Left ventricle myocardium superior (tissue), 1 donor: ENCODE measurements at places on chromosomes 1 and 21.

DNA sequence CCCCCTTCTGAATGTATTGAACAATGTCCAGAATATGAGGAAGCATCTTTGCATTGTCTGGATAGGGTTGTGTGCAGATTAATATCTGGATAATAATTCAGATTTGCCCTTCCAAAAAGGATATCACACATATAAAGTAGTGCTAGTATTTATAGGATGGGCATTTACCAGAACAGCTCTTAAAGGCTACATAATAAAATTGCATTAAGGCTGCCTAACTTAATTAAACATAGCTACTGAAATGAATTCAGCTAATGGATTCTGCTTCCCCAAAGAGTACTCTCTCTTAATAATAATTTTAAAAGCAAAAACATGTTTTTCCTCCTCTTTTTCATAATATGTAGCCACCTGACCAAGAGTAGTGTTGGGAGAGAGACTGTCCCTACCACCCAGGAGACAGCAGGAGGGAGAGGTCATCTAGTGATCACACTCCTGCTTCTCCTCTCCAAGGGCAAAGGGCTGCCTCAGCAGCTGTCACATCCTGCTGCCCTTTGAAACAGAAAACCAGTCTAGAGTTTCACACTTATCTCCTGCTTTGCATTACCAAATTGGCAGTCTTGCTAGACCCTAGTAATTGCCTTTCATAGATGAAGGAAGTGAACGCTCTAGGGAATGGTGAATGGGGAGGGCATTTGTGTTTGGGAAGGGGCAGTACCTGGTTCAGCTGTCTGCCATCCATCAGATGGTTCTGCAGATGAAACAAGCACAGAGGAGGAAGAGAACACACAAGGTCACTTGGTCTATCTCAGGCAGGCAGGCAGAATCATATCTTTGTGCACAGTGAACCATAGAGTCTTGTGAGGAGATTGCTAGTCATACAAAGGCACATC is 29.3 kb upstream of the DDAH1 start:
- DNase-seq, result no peak

GRCh38 chr1:182641561-182641960 is 37.4 kb upstream of the RGS16 start:
- no peak for DNase-seq

DNA sequence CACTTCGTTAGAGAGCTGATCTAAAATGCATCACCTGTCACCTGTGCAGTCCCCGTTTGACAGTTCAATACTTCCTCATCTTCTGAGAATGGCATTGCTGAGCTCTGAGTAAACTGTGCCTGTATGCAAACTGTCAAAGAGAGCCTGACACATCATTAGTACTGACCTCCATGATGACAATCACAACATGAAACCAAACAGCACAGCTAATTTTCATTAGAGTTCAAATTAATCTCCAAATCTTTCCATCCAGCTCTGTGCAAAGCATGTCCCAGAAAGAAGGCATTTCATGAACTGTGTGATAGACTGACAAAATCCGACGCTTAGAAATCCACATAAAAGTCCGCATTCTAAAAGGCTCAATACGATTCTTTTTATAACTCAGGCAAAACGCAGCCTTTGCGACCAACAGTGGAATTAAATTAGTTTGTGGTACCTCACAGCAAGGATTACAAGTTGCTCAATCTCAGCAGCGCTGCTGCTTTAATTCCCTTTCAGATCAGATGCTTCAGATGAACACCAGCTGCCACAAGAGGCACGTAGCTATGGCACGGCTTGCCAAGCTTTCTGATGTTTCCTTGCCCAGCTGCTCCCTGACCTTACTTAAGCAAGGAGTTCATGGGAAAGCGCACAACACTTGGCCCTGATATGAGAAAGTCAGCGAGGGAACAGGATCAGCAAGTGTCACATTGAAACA is 765.5 kb upstream of the PRMT6 start:
- no peak for DNase-seq

GRCh38 chr1:113517983-113518382 is 127.7 kb downstream of the MAGI3 start:
- DNase-seq, result no peak

DNA sequence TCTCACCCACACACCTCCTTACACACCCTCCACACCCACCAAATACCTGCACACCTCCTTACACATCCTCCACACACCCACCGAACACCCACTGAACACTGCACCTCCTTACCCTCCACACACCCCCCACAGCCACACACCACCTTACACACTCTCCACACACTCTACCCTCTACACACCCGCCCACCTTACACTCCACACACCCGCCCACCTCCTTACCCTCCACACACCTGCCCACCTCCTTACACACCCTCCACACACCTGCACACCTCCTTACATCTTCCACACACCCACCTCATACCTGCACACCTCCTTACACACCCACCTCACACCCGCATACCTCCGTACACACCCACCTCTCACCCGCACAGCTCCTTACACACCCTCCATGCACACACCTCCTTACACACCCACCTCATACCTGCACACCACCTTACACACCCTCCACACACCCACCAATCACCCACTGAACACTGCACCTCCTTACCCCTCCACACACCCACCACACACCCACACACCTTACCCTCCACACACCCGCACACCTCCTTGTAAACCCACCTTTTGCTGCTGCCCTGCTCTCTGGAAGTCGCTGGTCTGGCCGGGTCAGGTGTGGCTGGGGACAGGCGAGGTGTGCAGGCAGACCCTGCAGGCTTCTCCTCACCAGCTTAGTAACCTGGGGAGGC is 38.5 kb downstream of the COQ8A start:
- no peak for DNase-seq

DNA sequence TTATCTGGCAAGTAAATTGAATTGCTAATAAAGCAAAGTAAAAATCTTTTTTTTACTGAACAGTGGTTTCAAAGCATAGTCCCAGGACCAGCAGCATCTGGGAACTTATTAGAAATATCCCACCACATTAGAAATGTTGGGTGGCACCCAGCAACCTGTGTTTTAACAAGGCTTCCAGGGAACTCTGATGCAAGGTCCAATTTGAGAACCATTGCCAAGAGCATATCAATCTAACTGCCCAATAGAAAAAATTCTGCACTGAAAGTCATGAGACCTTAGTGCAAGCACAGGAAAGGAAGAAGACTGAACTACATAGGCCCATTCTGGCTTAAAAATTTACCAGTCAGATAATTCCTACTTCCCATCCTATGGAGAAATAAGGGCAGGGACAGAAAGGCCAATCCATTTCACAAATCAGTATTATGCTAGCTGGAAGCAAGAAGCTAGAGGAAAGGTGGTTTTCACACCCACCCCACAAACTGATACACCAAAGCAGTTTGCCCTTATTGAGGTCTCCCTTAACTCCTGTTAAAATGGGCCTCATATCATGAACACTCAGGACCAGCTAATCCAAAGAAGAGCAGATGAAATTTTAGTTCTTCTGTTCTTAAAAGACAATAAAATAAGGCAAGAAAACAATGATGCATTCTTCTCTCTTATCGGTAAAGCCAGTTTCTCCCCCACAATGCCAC is 17.5 kb upstream of the C1orf105 start:
- DNase-seq, result no peak

DNA sequence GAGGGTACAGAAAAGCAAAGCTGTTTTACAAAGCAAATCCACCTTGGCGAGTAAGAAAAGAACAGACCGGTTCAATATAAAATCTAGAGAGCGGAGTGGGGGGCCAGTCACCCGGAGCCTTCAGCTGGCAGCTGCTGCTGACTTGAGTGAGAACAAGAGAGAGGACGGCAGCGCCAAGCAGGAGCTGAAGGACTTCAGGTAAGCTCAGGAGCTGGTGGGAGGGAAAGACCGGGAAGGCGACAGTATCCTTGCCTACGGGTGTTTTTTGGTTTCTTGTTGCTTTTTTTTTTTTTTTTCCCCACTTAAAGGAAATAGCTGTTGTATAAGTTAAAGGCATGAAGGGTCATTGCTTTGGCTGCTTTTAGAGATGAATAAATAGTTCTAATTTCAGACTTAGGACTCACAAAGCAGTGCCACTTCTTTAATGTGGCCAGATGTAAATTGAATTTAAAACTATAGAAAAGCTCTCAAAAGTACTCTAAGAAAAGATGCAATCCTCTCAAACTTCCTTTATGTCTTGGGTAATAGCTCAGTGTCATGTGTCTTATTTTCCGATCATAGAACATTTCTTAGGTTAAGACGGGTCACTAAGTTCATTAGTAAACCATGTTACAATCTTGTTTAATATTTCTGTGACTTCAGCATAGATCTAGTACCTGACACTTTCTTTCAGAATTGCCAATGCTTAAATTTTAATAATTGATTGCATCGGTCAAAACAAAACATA is 82.8 kb downstream of the PRDM2 start:
- DNase-seq, result no peak
